ENCODE measurements at places on chromosomes 6 and 20.

DNA sequence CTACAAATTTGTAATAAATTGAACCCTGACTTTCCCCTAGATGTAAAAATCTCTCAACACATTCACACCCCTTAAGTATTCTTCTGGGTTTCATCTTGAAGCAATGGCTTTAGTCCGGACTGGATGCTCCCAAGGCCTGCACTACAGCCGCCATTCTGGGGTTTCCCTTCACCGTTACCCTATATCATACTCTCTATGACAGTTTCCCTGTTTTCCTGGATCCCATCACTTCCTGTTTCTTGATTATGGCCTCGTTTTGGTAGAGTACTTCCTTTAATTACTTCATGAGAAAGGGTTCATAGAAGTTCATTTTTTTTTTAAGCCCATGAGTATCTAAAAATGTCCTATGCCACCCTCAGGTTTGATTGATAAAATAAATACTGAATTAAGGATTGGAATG lies 11.7 kb downstream of the FIG4 start:
- DNase-seq, result no peak

GRCh38 chr20:47484303-47484702 lies 17.4 kb upstream of the NCOA3 start:
- no peak for DNase-seq

DNA sequence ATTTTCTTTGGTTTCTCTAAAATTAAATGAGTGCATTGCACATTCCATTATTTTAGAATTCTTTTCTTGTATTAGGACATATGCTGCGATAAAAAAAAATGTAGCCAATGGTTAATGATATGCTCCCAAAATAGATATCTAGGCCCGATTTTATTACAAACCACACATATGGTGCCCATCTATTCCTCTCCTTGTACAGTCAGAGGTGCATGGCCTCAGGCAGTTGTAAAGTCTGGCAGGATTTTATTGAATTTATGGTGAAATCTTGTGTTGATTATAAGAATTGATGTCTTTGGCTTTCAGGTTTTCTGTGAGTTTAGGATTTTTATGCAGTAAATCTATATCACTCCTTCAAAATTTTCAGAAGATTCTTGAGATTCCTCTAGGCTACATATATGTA lies 192.2 kb downstream of the RFPL4B start:
- DNase-seq, result no peak

- DNase-seq, result peak; percentile 56
These were observed 20.1 kb downstream of the ECT2L start for GRCh38 chr6:138815797-138816528.

- peak; percentile 36 for DNase-seq
These were observed 47.5 kb upstream of the JAG1 start for GRCh38 chr20:10721137-10721896.

- no peak for DNase-seq
These were observed 3.4 kb downstream of the CBLN4 start for GRCh38 chr20:56001890-56002289.

- peak; percentile 73 for DNase-seq
These were observed 20.5 kb downstream of the PERP start for GRCh38 chr6:138086573-138087196.

- no peak for DNase-seq
These were observed 27.0 kb downstream of the ITCH start for GRCh38 chr20:34389954-34390555.

- no peak for DNase-seq
These were observed 256.4 kb upstream of the MARCKS start for GRCh38 chr6:113600551-113601339.

DNA sequence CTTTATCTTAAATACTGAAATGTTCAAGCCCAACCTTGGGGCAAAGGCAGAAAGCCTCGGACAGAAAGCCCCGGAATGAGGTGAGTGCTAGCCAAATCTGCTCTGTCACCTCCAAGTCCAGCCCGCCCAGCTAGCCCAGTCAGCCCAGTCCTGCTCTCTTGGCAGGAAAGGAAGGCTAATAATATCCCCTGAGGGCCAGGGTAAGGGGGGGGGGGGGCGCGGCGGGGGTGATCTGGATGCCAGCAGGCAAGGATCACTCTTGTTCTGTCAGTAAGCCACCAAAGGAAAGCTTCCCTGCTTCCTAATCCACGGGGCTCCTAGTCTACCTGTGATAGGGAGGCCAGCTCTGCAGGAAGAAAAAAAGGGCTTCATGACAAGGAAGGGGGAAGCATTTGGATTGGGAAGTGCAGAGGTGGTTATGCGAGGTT lies 1.1 kb downstream of the NDRG3 start:
- no peak for DNase-seq

- DNase-seq, result no peak
These were observed 40.2 kb downstream of the EYA2 start for GRCh38 chr20:46934746-46935287.

GRCh38 chr6:127864701-127865100 lies 36.2 kb downstream of the THEMIS start:
- no peak for DNase-seq

DNA sequence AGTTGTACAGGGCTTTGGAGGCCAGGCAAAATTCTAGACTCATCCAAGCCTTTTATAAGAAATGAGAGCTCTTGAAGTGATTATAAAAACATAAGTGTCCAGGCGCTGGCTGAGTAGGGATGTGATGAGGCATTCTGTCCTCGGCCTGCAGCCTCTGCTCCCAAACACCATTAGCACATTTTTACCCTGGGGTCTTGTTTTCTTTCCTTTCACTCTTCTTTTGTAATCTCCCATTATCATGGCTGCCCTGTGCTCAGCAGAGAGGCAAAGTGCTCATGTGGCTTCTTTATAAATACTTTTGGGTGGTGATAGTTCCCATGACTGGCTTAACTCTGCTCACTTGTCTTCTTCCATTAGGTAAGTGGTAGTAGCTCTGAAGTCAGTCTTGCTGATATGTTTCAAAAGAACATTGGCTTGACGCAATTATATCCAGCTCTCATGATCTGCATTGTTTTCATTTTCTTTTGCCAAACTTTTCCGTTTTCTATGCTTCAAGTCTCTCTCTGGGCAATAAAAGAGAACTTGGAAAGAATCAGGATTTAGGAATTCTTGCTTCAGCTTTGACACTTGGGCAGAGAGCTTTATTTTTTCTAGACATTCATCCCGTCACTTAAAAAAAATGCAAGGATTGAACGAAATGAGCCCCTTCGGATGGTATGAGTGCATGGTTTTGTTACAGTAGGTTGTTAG lies 61.1 kb downstream of the CAP2 start:
- DNase-seq, result peak; percentile 75

DNA sequence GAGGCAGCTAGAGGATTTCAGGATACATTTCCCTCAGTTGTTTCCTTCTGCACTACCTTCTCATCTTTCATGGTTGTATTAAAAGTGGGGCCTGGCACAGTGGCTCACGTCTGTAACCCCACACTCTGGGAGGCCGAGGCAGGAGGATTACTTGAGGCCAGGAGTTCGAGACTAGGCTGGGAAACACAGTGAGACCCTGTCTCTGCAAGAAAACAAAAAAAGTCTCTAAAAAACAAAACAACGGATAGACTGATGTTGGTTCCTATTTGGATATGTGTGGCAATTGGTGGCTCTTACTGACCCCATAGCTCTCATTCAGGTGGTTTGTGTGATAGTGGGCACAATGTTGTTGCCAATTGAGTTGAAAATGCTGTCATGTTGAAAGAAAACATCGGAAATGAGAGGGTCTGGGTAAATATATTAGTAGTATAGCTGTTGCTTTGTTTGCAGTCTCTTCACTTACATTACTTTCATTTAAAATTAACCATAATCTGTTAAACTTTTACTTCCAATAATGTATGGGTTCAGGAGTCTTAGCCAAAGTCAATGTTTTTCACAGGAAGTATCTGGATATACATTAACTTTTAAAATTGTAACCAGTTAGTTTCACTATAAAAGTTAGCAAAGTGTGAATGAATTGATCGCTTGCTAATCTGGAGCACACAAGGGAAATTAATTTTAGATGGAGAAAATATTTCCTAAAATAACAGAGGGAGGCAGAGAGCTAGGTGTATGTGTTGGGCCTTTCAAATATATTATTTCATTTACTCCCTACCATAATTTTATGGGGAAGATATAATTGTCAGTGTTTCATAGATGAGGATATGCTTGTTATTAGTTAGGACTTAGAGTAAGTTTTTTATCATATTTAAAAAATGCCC lies 31.1 kb downstream of the UTRN start:
- DNase-seq, result no peak

GRCh38 chr20:2871661-2872458 lies 1.4 kb upstream of the PTPRA start:
- DNase-seq, result no peak

DNA sequence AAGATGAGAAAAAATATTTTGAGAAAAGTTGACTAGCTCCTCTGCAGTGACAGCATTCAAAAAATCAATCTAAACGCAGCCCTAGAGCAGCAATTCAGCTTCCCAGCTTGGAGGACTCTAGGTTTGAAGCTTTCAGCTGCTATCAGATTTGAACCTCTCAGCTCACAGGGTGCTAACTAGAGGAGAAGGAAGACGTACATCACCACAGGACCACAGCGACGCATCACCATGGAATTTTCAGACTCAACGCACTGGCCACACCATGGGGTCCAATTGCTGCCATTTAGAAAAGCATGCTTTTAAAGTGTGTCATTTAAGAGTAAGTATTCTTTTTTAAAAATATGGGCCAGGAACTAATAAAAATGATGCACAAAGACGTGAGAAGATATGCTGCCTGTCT lies 45.0 kb upstream of the FUCA2 start:
- peak; percentile 92 for DNase-seq

- no peak for DNase-seq
These were observed 82.4 kb downstream of the CDH26 start for GRCh38 chr20:60040471-60041162.

DNA sequence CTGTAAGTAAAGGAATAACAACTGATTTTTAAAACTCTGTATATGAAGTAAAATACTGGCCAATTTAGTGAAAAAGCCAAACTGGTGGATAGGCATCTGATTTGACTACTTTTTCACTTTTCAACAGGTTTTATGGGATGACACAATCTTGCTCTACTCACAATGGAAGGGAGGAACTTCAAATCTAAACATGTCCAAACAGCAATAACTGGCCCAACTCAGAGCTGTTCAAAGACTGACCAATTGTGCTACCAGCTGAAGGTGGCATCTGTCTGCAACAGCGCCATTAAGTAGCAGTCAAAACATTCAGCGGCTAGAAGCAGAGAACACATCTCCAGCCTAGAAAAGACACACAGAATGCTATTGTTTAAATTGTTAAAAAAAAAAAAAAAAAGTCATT lies 44.6 kb downstream of the SESN1 start:
- DNase-seq, result no peak

DNA sequence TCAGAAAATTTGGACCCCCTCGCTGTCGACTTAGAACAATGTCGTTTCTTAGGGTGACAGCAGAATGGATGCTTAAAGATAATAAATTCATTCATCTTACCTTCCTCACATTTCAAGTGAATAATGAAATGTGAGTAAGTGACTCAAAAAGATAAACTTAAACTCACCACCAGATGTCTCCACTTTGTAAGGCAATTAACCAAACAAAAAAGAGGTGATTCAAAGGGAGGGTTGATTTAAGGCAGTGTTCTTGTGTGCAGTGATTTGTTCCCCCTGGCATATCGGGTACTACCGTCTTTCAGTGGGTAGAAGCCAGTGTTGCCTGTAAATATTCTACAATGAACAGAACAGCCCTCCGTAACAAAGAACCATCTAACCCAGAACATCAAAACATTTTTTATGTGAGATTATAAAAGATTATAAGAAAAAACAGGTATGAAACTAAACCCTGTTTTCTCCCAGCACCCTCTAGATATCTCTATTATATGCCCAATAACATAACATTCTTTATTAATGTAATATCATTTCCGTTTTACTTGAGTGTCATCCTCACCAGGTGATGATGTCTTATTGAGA lies 589.7 kb downstream of the CBLN4 start:
- no peak for DNase-seq

- no peak for DNase-seq
These were observed 316.7 kb upstream of the TBX18 start for GRCh38 chr6:85081102-85081501.

- no peak for DNase-seq
These were observed 1686.4 kb downstream of the GRIK2 start for GRCh38 chr6:103079867-103080266.

DNA sequence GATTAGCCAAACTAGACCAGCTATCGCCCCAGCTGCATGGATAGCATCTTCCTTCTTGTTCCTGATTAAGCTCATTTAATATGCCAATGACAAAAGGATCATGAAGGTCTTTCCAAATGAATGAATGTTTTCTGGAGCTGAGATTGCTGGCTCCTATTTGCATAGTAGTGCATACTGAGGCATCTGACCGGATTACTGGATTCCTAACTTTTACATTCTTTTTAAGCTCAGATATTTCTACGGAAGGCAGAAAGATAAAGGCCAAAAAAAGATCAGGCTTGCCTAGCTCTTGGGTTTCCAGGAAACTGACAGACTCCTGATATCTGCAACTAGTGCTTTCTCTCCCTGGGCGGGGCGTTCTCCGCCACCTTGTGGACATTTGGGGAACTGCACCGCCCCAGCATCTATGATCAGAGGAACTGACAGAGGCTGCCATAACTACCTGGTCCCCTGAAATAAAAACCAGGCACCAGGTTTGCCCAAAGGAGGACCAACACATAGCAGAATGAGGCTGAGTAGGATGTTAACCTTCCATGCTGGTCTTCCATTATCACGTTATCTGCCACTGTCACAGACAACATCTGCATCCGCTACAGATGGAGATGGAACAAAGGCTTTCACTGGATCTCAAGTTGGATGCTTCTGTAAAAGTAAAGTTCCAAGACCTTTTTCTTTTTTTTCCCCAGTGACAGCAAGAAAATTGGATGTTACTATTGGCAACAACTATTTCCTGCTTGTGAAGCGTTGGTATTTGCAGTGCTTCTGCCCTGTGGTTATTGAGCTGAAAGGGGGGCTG lies 33.2 kb downstream of the NT5E start:
- DNase-seq, result peak; percentile 50

GRCh38 chr20:13771853-13772453 lies 12.8 kb downstream of the ESF1 start:
- DNase-seq, result peak; percentile 4

All from astrocyte (in vitro differentiated cells and primary cell).